Panc1 (cell line): ENCODE measurements at places on chromosomes 5 and 9.

GRCh38 chr9:91562416-91562815, 138.8 kb upstream of the NFIL3 start:
- DNase-seq = no peak

DNA sequence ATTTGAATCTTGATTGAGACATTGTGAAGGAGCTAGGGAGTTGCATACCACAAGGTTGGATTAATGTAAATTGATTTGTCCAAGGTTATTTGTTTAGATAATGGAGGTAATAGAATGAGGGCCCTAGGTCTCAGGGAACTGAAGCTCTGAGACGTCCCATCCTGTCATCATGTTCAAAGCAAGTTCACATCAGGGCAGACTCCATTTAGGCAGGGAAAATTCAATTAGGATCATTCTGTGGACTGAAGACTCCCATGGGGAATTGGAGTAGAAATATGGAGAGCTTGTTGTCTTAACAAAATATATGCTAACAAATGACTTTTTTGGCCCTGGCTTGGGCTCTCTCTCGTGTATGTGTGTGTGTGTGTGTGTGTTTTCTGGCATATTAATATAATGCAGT, 722.0 kb upstream of the ADAMTS16 start:
- no peak for DNase-seq

DNA sequence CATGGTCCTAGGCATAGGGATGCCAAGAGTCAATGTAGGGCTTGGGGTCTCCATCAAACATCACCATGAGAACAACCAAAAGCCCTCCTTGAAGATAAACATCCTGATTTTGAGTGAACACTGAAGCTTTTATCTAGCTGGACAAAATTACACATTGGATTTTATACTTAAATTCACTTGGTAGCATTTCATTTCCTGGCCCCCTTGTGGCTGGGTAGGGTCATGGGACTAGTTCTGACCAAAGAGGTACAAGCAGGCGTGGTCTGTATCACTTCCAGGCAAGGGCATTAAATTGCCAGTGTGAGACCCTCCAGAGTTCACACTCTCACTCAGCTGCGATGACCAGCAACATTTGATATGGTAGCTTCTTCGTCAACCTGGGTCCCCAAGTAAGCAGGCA, 320.3 kb downstream of the ACTL7B start:
- no peak for DNase-seq

DNA sequence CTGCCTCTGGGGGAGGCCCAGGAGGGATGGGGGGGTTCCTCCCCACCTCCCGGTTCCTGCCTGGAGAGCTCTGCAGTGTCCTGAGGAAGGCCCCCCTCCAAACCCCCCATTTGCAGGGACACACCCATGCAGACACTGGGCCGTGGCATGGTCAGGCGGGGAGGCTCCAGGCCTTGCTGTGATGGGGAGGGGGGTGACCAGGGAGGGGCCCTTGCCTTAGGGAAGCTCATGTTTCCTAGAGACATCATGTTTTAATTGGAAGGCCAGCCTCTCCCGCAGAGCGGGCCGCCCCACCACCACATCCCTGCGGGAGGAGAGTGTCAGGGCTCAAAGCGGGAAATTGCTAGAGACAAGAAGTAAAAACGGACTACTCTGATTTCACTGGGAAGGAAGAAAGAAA, 12.0 kb downstream of the PRRX2 start:
- no peak for DNase-seq

- no peak for DNase-seq
Observed at GRCh38 chr5:61916621-61917620, 389.1 kb upstream of the KIF2A start.

- no peak for DNase-seq
Observed at GRCh38 chr9:114117996-114118830, 19.1 kb upstream of the KIF12 start.

DNA sequence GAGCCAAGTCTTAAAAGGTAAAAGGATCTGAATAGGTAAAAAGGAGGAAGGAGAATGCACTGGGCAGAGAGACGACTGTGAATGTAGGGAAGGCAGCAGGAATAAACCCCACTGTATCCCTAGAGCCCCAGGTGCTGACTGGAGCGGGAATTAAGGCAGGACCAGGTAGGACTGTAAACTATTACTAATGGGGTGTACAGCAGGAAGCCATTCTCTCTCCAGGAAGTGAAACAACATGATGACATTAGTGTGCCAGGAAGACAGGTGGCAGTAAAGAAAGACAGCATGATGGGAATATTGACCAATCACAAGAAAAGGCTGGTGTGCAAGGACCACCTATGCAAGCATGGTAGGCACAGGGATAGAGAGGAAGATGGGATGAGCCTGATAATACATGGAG, 433.0 kb downstream of the DNAH5 start:
- no peak for DNase-seq

- DNase-seq = no peak
Observed at GRCh38 chr9:12469084-12469483, 224.1 kb upstream of the TYRP1 start.

GRCh38 chr5:91528831-91529230, 145.7 kb upstream of the ARRDC3 start:
- DNase-seq = no peak

DNA sequence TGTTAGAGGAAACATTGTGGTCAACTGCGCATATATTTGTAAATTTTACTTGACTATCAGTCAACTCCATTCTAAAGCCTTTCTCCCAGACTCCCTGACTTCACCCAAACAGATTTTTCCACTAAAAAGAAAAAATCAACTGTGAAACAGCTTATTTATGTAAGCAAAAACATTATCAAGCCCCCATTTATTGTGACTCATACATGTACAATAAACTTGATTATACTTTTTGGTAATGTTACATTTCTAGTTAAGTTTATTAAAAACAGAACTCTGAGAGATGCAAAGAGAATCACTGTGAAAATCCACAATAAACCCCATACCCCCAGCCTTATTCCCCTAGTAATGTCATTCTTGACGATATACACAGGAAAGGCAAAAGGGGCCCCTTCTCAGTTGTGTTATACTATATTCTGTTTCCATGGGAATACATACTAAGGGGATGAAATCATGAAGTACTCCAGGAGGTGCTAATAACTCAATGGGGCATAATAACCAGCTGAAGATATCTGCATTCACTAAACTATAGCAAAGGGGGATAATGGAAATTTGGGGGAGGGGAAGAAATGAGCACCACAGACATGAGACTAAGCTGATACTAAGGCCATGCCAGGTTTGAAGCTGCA, 616.0 kb downstream of the ACTL7B start:
- no peak for DNase-seq

DNA sequence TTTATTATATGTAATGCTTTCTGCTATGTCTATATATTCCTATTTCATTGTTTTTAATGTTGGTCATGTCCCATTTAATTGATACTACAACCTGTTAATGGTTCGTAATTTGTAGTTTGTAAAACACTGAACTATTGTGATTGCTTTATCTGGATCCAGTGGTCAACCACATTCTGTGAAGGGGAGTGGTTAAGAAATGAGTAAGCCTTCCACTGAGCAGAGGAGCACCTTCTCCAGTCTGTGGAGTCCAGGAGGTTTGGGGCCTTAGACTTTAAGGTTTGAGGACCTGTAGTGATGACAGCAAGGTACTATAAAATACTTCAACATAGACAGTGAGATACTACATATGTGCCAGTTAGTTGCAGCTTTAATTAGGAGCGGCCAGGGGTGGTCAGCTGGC, 67.7 kb upstream of the RAD23B start:
- DNase-seq = no peak

GRCh38 chr9:99752417-99753109, 69.1 kb upstream of the NR4A3 start:
- DNase-seq = no peak
